ENCODE measurements at places on chromosomes 6 and 20.

DNA sequence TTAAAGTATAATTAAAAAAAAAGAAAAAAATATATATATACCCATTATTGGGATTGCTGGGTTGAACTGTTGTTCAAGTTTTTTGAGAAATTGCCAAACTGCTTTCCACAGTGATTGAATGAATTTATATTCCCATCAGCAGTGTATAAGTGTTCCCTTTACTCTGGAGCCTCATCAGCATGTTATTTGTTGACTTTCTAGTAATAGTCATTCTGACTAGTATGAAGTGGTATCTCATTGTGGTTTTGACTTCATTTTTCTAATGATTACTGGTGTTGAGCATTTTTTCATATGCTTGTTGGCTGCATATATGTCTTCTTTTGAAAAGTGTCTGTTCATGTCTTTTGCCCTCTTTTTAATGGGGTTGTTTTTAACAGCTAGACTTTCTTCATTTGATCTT, 1260.8 kb upstream of the GJE1 start:
- DNase-seq, result no peak

- no peak for DNase-seq
Measured at GRCh38 chr6:40535110-40535818, 51.9 kb downstream of the LRFN2 start.

GRCh38 chr20:58472273-58473018, 42.8 kb downstream of the APCDD1L start:
- DNase-seq, result no peak

GRCh38 chr20:62824476-62825332, 7.9 kb downstream of the COL9A3 start:
- DNase-seq, result no peak

- DNase-seq, result no peak
Measured at GRCh38 chr6:35590622-35591066, 77.9 kb upstream of the TULP1 start.
